Natural killer cell treated with Interleukin-12 subunit alpha and Interleukin-12 subunit beta and Interleukin-15 and Interleukin-18, amount 100 ng/mL, for 72 hours (primary cell): ENCODE measurements at places on chromosomes 2 and 18. TPM values are rescaled to one million over a fixed set of nuclear protein-coding genes. Genes with fewer than 3 reads are reported as not detected.

GALR1 gene
- total RNA-seq: not detected

RGPD3 gene
- 0.92 TPM for total RNA-seq

CD207 gene
- 1.8 TPM for total RNA-seq

NGEF gene
- total RNA-seq: not detected

C2orf80 gene
- total RNA-seq: not detected

MAL gene
- total RNA-seq: 2.2 TPM

DNA sequence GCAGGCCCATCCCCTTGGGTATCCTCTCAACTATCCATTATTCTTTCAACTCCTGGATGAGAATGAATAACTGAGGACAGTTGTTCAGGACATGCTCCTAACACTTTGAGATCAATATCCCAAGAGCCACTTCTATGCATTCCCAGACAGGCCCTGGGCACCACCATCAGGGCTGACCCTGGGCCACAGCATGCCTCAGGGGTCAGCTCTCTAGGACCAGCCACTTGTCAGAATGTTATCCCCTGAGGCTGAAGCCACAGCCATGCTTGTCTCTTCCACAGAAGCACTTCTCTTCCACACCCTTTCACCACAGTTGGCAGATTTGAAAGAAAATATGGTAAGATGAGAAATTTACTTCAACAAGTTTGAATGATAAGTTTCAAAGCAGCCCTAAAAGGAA is 28.7 kb downstream of the SLC14A1 start:
- no peaks in the 10 kb centered on the region for H3K4me1 ChIP-seq
- H3K36me3 ChIP-seq: no peaks in the 10 kb centered on the region
- no peak overlapping the region for H3K27ac ChIP-seq
- DNase-seq: no peak
- no peak overlapping the region for H3K4me3 ChIP-seq

GRCh38 chr2:98505971-98506664 is 61.5 kb downstream of the INPP4A start:
- H3K36me3 ChIP-seq: no peaks in the 10 kb centered on the region
- peak overlapping the region; percentile 15 for H3K4me3 ChIP-seq
- peaks cover 86% of the 10 kb centered on the region for H3K4me1 ChIP-seq
- H3K27me3 ChIP-seq: no peaks in the 10 kb centered on the region

DNA sequence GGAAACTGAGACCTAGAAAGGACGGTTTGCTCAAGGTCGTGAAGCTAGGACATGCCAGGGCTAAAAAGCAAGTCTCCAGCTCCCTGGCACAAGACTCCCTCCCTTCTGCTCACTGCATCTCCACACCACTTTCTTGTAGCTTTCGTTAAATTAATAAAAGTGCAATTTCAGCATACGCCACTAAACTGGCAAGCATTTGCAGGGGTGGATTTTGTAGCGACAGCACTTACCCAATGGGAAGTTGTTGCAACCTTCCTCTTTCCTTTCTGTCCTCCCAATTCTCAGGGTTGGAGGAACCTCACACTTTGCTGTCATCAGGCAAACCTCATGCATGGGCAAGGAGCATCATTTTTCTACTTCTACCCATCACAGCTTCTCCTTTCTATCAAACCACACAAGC is 7.4 kb upstream of the RHOB start:
- no peak overlapping the region for H3K4me3 ChIP-seq
- H3K36me3 ChIP-seq: no peaks in the 10 kb centered on the region
- DNase-seq: no peak
- no peak overlapping the region for H3K27ac ChIP-seq
- H3K4me1 ChIP-seq: peaks cover 2% of the 10 kb centered on the region

GRCh38 chr18:55875371-55875901 is 287.4 kb upstream of the TCF4 start:
- no peaks in the 10 kb centered on the region for H3K36me3 ChIP-seq
- no peak for DNase-seq
- no peaks in the 10 kb centered on the region for H3K4me1 ChIP-seq
- H3K27me3 ChIP-seq: no peaks in the 10 kb centered on the region

- peaks cover 37% of the 10 kb centered on the region for H3K4me1 ChIP-seq
- peak; percentile 98 for DNase-seq
- peak within 1 kb of the TSS; percentile 82 for H3K27ac ChIP-seq
- H3K27me3 ChIP-seq: peaks cover 6% of the 10 kb centered on the region
- H3K4me3 ChIP-seq: peak within 1 kb of the TSS; percentile 97
- peaks cover 11% of the 10 kb centered on the region for H3K36me3 ChIP-seq
Measured at GRCh38 chr2:33599175-33599942, at the start of gene FAM98A. FAM98A (minus strand) TSS chr2:33599299; CDS start chr2:33599221, 78 bp downstream.

DNA sequence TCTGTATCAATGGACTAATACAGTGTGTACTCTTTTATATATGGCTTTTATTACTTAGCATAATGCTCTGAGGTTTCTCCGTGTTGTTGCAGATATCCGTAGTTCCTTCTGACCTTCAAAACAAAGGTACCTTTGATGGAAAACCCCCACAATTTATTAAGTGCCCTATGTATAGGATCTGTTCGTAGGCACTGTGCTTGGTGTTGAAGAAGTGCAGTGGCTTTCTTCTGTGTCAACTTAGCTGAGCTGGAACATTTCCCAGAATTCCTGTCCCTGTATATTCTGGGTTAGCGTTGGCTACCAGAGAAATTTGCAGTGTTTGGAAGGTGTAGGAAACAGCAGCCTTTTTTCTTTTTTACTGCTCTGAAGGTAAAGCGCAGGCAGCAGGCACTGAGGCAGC is 56.3 kb upstream of the MSH2 start:
- H3K4me3 ChIP-seq: no peak overlapping the region
- no peaks in the 10 kb centered on the region for H3K36me3 ChIP-seq
- peaks cover 15% of the 10 kb centered on the region for H3K27me3 ChIP-seq

DNA sequence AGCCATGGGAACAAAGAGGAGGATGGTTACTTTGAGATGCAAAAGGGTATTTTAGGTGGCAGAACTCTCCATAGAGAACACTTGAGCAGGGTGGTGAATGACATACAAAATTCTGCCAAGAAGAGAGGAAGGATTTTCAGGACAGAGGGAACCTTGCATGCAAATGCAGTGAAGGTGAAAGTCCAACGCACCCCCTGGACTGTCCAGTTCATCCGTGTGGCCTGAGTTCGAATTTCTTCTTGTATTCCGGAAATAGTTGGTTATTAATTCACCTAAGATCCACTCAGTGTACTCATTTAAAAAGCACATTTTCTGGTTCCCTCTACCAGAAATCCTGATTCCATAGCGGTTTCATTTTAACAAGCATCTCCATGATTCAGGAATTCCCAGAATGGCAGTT is 5.5 kb downstream of the AOX1 start:
- no peak for DNase-seq
- peaks cover 24% of the 10 kb centered on the region for H3K27me3 ChIP-seq
